ENCODE measurements at places on chromosomes 1 and 21. TPM values are rescaled to one million over a fixed set of nuclear protein-coding genes. Genes with fewer than 3 reads are reported as not detected.

Gene GPR137B
- 22.5 TPM for total RNA-seq

Gene RASAL2
- 12.4 TPM for total RNA-seq

Gene CXADR
- total RNA-seq = 54.9 TPM

Gene GBP5
- not detected for total RNA-seq

Gene KIAA1614
- 4.1 TPM for total RNA-seq

Gene CATSPERE
- total RNA-seq = 0.59 TPM

Gene PROK1
- total RNA-seq = not detected

Gene WLS
- total RNA-seq = 1.5 TPM

Gene LYSMD1
- total RNA-seq = 21.9 TPM

Gene RSPO1
- not detected for total RNA-seq

Gene NKAIN1
- 263 TPM for total RNA-seq

Gene S100A9
- not detected for total RNA-seq

Gene CFAP107
- total RNA-seq = not detected

Gene NTRK1
- total RNA-seq = 296 TPM

Gene FTCD
- total RNA-seq = 13.4 TPM

Gene VWA1
- 56.9 TPM for total RNA-seq

Gene ALX3
- total RNA-seq = not detected

Gene AIRE
- not detected for total RNA-seq

Gene OR2T35
- total RNA-seq = not detected

Gene UTS2
- not detected for total RNA-seq

Gene PEX11B
- total RNA-seq = 24.7 TPM

Gene FCRL6
- total RNA-seq = not detected

Gene PRPF38B
- total RNA-seq = 52.2 TPM

Gene HPCA
- 156 TPM for total RNA-seq

Gene VTCN1
- not detected for total RNA-seq

Gene LMX1A
- not detected for total RNA-seq

Gene SLC45A3
- total RNA-seq = 3.7 TPM

Gene NFASC
- total RNA-seq = 301 TPM

Gene CSTB
- total RNA-seq = 32.7 TPM

Gene SELENBP1
- 2.9 TPM for total RNA-seq

Gene AMY1C
- total RNA-seq = not detected

Gene MCOLN3
- total RNA-seq = not detected

Gene FLG
- total RNA-seq = not detected

Gene DIRAS3
- not detected for total RNA-seq

Gene CHAF1B
- 2.0 TPM for total RNA-seq

Gene HENMT1
- total RNA-seq = 15.9 TPM

Gene TRAF3IP3
- total RNA-seq = not detected

Gene CYP4X1
- 0.81 TPM for total RNA-seq

Data from glutamatergic neuron (in vitro differentiated cells).